B cell (primary cell): ENCODE measurements at places on chromosomes 6 and 20. TPM values are rescaled to one million over a fixed set of nuclear protein-coding genes. Genes with fewer than 3 reads are reported as not detected.
A peak's percentile ranks its signal among the peaks of the same experiment; 100 is the strongest.

- no peak for DNase-seq
Observed at GRCh38 chr6:148457137-148457842, 114.7 kb downstream of the SASH1 start.

DNA sequence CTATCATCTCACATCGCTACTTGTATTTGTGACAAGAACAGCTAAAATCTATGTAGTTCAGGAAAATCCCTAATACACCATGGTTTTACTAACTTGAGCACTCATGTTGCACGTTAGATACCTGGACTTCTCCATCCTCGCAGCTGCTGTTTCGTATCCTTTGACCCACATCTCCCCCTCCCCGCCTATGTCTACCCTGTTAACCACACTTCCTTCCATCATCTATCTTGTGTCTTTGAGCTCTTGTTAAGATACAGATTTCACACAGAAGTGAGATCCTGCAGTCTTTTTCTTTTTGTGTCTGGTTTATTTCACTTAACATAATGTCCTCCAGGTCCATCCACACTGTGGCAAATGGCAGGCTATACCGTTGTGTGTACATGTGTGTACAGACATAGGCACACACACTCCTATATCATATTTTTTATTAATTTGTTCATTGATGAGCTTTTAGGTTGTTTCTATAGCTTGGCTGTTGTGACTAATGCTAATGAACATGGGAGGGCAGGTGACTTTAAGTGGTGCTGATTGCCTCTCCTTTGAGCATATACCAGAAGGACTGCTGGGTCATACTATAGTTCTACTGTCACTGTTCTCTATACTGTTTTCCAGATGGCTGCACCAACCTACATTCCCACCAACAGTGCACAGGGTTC, 117.8 kb downstream of the WDR27 start:
- DNase-seq: peak; percentile 67

DNA sequence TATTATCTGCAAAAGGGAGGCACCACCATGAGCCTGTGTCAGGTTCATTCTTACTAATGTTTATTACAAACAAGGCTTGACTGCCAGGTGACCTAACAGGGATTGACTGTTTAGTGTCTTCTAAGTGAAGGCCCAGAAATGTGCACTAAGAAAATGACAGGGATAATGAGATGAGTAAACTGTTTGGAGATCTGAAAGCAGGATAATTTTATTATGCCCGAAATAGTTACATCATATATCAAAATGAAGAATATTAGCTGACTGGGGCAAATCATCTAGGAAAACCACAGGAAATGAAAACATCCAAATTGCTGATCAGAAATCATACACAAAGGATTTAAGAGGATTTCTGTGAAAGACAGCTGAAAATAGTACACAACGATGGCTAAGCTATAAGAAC, 516.7 kb downstream of the HDGFL1 start:
- no peak for DNase-seq

GRCh38 chr6:131920656-131921055, 30.5 kb downstream of the CCN2 start:
- no peak for DNase-seq

Gene RIPPLY2
- polyA plus RNA-seq: not detected in 2 replicates

GRCh38 chr6:82040405-82041221, 206.9 kb downstream of the IBTK start:
- DNase-seq: peak; percentile 14

Gene TNFRSF6B
- 6.7 and 7.8 TPM in 2 replicates for polyA plus RNA-seq

- no peak for DNase-seq
Observed at GRCh38 chr6:149921361-149921760, 1.6 kb downstream of the RAET1G start.

DNA sequence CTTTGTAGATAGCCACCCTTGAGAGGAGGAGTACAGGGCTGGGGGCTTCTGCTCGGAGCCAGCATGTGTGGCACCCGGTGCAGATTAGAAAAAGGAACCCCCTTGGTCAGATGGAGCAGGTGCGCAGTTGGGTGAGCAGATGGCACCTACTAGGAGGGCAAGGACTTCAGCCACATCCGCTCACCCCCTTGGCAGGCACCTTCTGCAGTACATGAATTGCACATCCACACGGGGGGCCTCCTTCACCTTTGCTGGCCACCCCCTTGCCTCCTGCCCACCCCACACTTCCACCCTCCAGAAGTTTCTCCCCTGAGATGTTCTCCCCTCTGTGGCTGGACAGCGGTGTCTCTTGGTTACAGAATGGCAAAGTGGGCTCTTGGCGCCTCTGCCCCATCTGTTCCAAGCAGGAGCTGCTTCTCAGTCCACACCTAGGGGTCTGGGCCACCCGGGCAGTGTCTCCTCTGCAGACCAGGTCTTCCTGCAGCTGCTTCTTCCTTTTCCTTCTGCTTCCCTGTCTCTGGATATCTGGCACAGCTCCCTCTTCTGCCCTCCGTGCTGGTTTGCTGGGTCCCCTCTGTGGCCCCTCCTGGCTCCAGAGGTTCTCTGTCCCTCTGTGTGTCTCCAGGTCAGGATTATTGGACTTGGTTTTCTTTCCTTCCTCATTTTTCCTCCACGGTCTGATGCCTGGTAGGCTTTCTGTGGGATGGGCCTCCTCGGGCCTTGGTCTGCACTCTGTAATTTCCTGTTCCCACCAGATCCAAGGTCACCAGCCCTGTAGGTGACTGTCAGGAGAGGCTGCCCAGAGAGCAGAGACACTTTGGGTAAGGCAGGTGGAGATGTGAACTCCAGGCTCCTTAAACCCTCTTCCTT, 4.1 kb downstream of the MDFI start:
- no peak for DNase-seq

Gene MRPL2
- polyA plus RNA-seq: 42.7 and 52.8 TPM in 2 replicates

Gene C6orf132
- polyA plus RNA-seq: not detected in 2 replicates

Gene HLA-F
- 979 and 1,409 TPM in 2 replicates for polyA plus RNA-seq

GRCh38 chr6:140970485-140970884, 1162.2 kb upstream of the GJE1 start:
- DNase-seq: no peak

Gene BNIP5
- 0.06 and 0.09 TPM in 2 replicates for polyA plus RNA-seq

DNA sequence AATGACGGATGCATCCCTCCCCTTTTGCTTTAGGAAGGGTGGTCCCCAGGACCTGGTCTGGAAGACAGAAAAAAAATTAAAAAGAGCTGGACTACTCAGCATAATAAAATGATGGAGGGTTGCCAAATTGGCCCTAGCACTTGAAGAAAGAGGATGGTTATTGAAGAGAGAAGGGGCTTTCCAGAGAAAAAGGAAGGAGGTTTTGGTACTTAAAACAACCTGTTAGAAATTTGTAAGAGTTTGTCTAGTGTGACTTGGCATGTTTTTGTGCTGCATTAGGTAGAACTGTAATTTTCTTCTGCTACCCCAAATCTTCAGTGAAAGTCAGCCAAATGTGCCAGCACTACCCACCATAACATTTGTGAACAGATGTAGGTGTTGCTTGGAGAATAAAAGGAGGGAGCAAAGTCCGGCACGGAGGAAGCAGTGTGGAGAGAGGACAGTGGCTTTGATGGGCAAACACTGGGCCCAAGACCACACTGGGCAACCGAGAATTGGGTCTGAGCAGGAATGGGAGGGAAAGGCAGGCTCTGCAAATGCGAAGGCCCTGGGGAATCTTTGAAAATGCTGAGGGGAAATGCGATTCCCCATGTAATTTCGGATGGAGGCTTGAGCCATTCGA, 160.9 kb downstream of the QRSL1 start:
- DNase-seq: peak; percentile 40

Gene UST
- 7.0 and 7.3 TPM in 2 replicates for polyA plus RNA-seq

Gene ELOVL2
- polyA plus RNA-seq: not detected in 2 replicates

DNA sequence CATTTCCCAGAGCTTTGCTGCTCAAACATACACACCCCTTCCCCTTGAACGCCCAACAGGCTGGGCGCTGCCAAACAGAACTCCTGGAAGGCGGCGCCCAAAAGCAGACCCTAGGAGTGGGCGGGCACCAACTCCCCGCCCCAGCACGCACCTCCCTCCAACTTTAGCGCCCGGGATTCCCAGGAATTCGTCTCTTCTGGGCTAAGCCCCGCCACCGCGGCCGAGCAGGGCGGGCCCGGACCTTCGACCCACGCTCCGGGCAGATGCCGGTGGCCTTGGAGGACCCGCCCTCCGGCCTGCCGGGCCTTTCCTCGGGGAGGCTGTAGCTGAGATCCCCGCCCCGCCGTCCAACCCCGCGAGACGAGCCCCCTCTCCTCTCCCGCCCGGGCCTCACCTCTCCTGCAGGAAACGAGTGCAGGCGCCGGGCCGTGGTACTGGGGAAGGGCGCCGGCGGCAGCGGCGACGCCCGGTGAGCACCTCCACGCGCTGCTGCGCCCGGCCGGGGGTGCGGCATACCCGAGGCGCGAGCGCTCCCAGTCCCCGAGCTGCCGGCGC, 659 bp downstream of the MCUR1 start:
- DNase-seq: no peak

DNA sequence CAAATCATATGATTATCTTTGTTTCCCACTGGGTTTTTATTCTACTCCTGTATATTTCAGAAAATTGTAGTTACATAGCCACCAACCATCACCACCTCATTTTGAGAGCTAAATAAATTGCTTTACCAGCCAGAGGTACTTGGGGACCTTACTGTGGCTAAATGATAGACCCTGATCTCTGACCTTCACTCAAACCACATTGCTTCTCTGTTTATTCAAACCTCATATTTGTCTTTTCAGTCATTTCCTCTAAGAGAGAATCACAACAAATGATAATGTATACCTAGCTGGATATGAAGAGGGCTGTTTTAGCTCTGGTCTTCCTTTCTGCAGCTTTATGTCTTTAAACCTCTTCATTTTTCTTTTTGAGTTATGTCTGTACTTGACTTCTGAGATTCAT, 142.8 kb downstream of the ADGB start:
- DNase-seq: no peak

Gene GNMT
- 4.1 and 5.9 TPM in 2 replicates for polyA plus RNA-seq

Gene MAPK14
- polyA plus RNA-seq: 19.5 and 22.8 TPM in 2 replicates

DNA sequence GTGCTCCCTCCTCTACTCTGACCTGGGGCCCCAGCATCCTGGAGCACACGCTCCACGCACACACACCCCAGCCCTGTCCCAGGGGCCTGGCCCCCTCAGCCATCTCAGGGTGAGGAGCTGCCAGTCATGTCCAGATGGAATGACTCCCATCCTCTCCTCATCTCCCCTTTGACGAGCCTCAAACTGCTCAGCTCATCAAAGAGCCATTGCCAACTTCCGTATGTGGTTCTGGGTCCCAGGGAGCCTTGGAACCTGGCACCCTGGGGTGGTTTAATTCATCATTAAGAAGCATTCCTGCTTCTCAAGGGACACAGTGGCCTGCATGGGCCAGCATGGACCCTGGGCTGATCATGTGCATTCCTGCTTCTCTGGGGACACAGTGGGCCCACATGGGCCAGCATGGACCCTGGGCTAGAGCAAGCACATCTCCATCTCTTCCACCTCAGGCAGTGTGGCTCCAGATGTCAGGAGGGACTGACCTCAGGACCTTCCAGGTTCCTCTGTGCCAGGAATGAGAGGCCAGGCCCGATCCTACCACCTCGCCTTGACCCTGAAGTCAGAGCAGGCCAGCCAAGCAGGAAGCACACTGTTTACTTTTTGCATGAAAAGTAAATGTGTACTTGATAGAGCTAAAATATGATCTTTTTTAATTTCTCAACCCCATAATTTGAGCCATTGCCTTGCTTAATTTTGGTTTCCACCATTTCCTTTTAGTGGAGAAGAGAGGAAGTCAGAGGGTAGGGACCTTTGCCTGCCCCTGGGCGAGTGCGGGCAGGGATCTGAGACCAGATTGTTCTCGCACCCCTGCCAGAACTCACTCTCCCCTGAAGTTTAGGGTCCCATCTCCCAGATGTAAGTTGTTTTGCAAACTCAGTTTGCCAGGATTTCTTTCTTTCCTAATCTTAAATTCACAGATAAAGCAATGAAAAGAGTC, 26.1 kb downstream of the SPATA2 start:
- DNase-seq: no peak

DNA sequence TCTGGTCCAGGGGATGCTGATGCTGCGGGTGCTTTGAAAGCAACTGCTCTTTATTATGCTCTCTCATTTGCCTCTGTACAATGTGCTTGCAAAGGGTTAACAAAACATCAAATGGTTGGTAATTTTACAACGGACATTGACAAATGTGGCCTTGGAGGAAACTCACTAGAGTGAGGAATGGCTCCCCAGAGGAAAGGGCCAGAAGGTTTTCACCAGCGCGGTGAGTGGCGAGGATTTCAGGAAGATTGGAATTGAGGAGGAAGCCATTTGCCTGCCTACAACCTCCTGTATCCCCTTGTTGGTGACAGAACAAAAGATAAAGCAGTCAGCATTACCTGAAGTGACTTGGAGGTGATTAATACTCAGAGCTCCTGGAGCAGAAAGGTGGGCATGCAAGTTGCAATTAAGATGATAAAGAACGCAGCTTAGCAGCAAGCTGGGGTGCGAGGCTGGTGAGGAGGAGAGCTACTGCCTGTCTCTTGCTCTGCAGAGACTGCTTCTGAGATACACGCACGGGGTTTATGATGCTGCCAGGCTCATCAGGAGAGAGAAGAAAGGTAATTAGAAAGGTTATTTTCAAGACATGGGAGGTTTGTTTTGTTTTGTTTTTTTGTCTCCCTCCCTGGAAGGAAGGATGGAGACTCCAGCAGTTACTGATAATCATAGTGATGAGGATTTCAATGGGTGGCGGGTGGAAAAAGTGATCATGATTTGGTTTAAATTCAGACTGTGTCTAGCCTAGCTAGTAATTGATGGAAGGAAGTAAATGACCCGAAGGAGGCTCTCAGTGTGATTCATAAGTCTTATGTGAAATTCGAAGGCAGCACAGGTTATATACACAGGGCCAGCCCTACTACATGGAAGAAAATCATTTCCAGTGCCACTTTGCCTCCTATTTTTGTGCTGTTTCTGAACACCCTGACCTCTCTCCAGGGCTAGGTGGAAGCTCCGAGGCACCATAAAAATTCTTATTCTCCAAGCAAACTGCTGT, 141.6 kb upstream of the DTNBP1 start:
- DNase-seq: no peak

DNA sequence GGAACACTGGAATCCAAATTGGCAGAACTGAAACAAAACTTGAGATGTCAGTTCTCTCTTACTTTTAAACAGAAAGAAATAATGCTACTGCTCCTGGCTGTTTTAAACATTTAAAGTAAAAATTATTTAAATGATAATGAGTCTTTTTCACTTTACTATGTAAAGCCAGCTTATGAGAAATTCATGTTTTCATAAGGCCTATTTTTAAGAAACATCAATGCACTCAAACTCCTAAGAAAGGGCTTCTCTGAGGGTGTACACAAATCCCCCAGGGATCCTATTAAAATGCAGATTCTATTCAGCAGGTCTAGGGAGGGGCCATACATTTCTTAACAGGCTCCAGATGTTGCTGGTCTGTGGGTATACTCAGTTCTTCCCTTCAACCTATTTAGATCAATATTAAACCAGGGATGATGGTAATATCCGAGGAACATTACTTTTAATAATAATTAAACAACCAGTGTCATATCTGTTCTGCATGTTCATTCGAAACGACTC, 2.3 kb downstream of the FERMT1 start:
- no peak for DNase-seq

- DNase-seq: no peak
Observed at GRCh38 chr20:63320041-63320511, 27.1 kb downstream of the COL20A1 start.

Gene HDGFL1
- not detected in 2 replicates for polyA plus RNA-seq

DNA sequence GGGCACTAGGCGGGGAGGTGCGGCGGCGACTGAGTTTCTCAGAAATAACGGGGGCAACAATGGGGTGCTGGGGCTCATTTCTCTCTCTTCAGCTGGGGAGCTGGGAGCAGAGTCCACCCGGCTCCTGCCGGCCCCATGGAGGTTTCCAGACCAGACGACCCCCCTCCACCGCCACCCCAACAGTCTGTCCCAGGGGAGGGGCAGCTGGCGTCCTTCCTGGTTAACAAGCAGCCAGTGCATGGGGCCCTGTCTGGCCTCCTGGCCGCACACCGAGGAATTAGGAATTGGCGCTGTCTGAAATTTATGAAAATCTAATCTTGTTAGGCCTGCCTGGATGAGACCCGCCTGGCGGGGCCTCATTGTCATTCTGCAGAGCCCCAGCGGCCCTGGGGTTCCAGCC, 42.4 kb downstream of the PMEPA1 start:
- DNase-seq: no peak
